ENCODE measurements at places on chromosomes 1 and 21.

DNA sequence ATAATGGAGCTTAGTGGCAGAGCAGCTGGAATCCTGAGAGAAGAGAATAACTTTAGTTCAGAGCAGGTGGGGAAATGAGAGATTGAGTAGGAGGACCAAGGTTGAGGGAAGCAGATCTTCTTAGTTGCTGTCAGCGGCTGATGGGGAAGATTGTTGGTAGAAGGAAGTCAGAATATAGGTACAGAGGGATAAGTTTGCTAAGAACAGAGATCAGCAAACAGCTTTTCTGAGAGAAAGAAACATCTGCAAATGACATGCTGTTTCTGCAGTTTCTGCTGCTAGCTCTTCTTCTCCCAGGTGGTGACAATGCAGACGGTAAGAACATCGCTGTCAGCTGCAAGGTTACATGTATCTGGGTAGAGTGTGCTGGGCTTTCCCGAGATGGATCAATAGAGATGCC, at the start of gene CD1C:
CD1C (plus strand) TSS at position 113 of the 400 bp plus-strand sequence; CDS start at position 255, 142 bp downstream.
- DNase-seq = no peak

DNA sequence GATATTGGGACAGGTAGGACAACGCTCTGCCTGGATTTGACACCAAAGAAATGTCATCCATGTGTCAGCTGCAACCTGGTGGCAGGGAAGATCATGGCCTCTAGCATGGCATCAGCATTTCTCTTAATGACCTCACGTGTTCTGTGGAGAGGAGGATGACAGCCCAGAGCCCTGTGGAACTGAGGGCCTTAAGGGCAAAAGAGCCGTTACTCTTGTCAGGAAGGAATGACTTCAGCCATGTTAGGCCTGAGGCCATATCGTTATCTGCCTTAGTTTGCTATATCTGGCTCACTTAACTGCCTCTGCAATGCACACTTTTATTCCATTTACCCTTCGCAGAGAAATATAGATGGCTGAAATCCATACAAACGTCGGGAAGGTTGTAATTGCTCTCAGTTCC, 83.2 kb upstream of the PBX1 start:
- DNase-seq = no peak

- no peak for DNase-seq
Observed at GRCh38 chr1:23478896-23479665, 4.9 kb downstream of the ASAP3 start.

GRCh38 chr1:55547405-55547804, 332.2 kb upstream of the USP24 start:
- DNase-seq = no peak

DNA sequence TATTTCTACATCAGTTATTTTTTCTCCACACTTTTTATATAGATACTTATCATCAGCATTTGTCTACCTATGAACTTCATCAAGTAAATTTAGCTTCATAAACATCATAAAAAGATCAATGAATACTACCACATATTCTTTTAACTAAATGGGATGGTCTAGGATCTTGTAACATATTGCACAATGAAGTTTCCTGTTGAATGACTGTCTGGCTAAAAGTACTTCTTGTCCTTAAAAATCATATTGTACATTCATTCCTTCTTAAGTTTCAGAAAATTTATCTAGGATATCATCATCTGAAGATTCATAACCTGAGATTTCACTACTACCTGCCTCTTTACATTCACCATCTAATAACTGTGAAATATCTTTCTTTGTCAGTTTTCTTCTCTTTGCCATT, 69.0 kb downstream of the MAGI3 start:
- no peak for DNase-seq

- no peak for DNase-seq
Observed at GRCh38 chr1:244968881-244969280, 104.5 kb upstream of the HNRNPU start.

DNA sequence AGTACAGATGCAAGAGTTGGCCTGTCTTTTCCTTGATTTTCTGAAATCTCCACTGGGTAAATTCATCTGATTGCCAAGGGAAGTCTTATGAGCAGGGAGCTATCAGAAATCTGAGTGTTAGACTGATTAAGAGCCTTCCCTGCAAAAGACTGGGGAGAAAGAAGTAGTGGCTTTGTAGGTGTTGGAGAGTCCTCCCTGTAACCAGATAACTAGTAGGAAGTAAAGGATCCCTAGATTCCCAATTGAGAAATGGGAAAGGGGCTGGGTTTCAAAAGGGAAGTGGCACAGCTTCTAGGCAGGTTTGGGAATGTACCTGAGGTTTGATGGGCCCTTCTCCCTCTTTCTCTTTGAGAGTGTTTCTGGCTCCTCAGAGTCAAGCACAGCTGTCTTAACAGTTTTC, 2.1 kb downstream of the TLCD4 start:
- DNase-seq = no peak

DNA sequence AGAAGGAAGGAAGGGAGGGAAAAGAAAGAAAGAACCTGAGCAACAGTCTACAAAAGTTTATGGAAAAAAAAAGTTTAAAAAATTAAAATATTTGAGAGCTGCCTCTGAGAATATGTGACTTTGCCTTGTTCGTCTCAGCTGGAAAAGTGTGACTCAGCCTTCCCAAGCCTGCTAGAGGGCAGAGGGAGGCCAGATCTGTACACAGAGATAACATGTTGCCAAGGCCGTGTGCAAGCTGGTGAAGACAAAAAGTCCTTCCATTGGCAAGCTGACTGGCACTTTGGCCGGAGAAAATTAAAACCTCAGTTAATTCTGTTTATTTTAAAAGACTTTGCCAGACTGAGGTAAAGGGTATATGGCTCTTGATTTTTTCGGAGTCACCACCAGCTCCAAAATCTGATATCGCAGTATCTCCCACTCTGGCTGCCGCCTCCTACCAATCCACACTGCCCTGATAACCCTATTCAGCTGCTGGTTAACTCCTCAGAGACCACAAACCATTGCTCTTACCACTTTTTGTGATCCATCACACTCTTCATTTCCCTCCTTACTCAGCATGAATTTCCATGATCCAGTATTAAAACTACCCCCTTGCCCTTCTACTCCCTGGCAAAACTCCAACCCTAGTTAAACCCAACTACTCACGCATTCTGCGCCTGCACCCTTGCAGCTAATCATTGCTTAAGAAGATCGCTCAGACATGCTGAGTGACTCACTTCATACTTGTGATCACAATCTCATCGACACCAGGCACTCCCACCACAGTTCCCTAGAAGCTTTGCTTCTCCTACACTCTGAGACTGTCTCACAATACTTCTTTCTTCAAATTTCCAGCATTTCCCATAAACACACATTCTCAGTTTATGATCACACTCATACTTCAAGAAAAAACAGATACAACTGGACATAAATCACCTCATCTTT, 5.7 kb upstream of the PPP1R15B start:
- DNase-seq = peak; percentile 59

DNA sequence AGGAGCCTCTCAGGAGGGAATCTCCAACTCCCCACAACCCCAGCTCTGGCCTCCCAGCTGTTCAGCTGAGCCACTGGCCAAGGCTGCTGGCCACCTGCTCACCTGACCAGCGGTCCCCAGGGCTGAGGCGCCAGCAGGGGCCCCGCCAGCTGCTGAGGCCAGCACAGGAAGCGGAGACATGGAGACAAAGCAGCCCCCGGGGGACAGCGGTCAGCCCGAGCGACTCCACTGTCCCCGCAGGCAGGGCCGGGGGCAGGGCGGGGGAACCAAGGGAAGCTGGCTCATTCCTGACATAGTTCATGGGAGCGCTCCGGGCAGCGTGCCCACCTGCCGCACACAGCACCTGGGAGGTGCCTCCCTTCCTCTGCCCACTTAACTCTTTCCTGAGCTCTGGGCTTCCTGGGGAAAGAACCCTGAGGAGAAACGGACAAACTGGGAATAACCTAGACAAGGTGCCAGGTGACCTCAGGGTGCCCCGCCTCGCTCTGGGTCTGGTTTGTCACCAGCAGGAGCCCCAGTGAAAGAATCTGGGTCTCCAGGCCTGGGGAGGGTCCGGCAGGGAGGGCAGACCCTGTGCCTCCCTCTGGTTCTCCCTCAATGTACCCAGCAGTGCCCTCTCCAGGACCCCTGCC, 10.7 kb downstream of the EPHA2 start:
- DNase-seq = no peak

DNA sequence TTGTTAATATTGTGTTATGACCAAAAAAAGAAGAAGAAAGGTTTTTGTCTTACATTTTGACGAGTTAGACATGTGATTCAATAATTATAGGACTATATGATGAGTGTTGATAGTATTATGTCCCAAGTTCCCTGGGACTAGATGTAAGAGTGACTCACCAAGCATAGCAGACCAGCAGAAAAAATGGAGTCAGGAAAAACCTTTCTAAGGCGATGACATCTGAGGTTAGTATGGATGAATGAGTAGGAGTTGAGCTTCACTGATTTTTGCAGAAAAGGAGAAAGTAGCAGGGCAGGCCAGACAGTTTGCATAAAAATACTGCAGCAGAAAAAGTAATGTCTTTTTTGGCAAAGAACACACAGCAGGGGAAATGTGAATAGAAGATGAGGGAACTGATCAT, 1041.3 kb upstream of the ADGRL4 start:
- no peak for DNase-seq

GRCh38 chr1:195141294-195141693, 1466.9 kb downstream of the KCNT2 start:
- DNase-seq = no peak

DNA sequence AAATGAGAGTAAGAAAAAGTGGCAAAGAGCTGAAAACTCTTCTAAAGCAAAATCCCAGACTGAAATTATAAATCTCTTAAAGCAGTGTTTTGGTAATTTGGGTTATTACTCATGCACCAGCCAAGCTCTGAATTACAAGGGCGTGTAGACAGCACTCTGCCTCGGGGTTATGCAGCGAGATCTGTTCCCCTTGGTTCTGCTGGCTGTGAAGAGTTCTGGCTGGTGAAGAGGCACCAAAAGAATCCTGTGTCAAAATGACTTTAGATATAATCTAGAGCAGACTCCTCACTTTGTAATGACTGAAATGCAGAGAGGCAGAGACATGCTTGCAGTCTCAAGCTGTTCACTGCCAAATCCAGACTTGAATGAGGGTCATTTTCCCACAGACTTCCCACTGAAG, 461.8 kb upstream of the CXADR start:
- DNase-seq = no peak

DNA sequence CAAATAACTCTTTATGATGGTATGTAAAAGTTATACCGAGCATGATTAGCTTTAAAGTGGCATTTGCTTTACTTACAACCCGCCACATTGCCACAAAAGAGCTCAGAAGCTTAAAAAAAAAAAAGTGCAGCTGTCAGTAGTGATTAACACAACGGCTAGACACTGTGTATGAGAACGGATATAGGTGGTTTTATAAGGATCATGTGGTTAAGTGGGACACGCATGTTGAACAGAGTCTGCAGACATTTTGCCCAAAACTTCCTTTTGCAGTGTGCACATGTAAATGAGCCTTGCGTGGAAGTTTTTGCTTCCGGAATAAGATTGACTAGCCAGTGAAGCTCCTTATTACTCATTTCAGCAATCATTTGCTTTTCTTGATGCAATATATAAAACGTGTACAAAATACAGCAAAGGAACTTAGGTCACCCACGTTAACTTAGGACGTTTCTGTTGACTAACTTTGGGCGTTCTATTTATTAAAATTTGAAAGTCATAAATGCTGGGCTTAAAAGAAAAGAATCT, 58.7 kb upstream of the RGS1 start:
- peak; percentile 45 for DNase-seq

DNA sequence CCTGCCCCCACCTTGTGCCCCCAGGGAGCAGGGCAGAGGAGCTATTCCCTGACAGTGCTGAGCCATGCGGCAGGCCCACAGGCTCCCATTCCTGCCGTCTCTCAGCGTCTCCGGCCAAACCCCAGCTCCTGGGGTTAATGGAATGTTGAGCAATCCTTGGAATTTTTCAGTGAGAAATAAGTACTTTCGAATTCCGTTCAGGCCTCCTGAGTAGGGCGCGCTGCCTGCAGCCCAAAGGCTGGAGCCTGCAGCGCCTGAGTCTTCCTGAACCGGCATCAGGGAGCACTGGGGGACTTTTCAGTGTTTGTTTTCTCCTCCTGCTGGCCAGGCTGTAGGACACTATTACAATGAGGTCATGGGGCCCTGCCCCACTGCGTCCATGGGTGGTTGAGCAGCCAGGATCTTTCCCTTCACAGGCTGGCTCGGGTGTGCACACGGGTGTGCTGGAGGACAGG, 33.3 kb upstream of the CSF1 start:
- no peak for DNase-seq

- no peak for DNase-seq
Observed at GRCh38 chr1:176032040-176032645, 174.9 kb downstream of the COP1 start.

DNA sequence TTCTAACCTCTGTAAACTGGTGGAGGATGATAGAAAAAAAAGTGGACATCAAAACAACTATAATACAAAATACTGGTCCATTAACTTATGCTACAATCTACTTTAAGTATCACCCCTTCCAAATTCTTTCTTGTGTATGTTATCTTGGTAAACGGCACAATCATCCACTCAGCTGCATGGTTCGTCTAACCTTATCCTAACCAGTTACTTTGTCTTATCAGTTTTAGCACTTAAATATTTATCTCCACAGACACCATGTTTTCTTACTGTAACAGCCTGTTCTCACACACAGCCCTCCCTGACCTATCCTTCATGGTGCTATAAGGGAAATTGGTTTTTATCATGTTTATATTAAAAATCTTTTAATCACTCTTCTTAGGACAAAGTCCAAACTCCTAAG, 157.2 kb downstream of the PTGER3 start:
- DNase-seq = no peak

GRCh38 chr1:143698016-143698415, 273.8 kb downstream of the FAM72C start:
- peak; percentile 47 for DNase-seq

DNA sequence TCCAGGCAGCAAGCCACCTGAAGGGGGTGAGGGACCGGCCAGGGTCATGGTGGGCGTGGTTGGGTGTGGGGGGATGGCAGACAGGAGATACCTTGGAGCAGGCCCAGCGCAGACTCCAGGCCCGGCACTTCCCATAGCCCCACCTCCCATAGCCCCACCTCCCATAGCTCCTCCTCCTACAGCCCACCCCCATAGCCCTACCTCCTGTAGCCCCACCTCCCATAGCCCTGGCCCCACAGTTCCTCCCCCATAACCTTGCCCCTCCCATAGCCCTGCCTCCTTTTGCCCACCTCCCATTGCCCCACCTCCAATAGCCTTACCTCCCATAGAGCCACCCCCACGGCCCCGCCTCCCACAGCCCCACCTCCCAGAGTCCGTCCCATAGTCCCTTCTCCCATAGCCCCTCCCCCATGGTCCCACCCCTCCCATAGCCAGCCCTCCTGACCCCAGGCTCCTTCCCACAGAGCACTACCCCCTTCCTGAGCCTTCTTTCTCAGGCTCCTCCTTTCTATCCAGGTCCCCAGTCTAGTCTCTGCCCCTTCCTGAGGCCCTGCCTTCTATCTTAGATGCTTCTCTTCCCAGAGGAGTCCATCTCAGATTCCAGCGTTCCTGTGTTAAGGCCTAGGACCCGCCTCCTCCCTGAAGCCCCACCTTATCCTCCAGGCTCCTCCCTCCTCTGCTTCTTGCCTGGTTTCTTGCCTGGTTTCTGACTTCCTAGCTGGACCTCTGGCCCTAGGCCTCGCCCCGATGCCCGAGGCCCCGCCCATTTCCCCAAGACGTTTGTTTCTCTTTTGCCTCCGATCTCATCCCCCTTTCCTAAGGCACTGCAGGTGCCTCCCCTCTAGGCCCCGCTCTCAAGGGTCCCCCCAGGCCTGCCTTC, 46.8 kb downstream of the PTPRU start:
- DNase-seq = peak; percentile 40

GRCh38 chr21:15797577-15798363, 68.0 kb downstream of the USP25 start:
- DNase-seq = no peak

GRCh38 chr21:33266789-33267135, 595 bp downstream of the IL10RB start:
- no peak for DNase-seq

Measured in activated T-cell treated with anti-CD3 and anti-CD28 coated beads, Interleukin-2, amount 50 U/mL, for 48 hours (primary cell).